Ammon's horn (tissue), 1 donor: ENCODE measurements at places on chromosomes 2 and 18.

- peak; percentile 47 for DNase-seq
Observed at GRCh38 chr2:190763901-190764514, 115.1 kb downstream of the NAB1 start.

DNA sequence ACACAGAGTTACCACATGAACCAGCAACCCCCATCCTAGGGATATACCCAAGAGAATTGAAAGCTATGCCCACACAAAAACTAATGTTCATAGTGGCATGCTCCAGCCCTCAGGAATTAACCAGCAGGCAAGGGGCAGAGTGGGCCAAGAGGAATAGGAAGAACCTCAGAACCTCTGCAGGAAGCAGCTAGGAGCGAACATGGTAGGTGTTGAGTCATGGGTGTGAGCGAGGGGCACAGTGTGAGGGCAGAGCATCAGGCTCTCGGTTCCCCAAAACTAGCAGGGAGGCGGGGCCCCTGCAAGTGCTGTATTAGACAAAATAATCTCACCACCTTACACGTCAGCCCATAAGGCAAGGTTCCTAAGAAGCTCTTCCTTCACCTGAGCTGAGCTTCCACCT is 5.6 kb upstream of the RUFY4 start:
- no peak for DNase-seq

DNA sequence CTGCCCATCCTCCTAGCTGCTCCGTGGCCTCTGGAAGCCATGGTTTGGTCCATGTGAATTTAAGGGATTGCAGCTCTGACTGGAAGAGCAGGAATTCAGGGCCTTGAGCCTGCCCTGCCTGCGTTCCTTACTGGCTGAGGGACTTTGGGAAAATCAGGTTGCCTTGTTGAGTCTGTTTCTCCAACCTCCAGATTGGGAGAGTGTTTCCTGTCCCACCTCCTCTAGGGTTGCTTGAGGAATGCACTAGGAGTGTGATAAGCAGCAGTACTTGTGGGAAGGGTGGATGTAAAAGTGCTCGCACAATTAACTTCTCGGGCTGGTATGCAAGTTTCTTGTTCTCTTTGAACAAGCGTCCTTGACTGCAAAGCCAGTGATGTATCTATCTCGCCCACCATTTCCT is 84.4 kb upstream of the YWHAQ start:
- no peak for DNase-seq

DNA sequence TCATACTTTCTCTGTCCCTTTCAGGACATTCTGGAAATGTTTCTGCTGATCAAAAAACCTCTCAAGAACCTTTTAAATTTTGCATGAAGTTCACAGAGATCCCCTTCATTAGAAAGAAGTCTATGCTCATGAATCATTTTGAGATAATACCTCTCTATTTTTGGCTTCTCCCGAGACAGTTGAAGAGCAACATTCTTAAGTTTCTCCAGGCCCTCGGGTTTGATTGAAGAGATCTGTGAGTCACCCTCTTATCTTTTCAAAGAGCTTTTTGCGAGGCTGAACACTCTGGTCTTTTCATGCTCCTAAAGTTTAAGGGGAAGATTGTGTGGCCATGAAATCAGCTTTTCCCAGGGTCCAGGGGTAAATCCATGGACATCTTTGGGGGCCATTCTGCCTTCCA is 354.2 kb downstream of the FBXO15 start:
- DNase-seq = no peak

DNA sequence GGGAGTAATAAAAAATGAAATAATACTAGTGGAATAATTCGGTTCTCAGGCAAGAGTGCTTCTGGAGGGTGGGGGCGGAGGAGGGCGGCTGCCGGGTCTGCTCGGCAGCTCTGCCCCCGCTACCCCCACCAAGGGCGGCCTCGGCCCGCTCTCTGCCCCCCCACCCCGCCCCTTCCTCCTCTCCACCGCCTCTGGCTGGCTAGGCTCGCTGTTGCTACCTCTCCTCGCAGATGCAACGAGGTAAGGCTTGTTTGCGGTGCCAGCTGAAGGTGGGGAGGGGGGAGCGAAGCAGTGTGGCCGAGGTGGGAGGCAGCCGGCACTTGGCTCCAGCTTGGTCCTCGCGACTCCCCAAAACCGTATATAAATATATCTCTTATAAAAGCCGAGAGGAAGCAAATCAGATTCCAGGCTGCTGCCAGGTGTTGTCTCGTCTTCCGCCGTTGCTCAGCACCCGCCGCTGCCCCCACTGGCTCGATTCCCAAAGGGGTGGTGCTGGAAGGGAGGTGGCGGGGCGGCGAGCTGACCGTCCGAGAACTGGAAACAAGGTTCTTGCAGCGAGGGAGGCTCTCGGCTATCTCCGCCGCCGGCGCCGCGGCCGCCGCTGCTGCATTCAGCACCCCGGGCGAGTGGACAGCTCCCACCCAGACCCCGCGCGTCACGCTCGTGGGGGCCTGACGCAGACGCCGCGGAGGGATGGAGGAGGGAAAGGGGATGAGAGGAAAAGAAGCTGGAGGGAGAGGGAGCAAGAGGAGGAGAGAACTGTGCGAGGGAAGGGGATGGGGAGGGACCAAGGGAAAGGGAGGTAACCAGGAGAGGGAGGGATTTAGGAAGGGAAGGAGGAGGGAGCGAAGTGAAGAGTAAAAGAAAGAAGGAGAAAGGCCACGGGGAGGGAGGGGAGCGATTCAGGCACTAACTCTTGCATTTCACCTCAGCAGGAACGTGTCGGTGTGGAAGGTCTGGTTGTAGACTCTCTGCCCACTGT is at the start of gene MARCHF4:
MARCHF4 (minus strand) TSS at position 763 of the 982 bp plus-strand sequence. CDS start 2,223 bp downstream, outside the sequence.
- DNase-seq = peak; percentile 60

- DNase-seq = no peak
Observed at GRCh38 chr2:28108143-28108542, 217.6 kb downstream of the BABAM2 start.

DNA sequence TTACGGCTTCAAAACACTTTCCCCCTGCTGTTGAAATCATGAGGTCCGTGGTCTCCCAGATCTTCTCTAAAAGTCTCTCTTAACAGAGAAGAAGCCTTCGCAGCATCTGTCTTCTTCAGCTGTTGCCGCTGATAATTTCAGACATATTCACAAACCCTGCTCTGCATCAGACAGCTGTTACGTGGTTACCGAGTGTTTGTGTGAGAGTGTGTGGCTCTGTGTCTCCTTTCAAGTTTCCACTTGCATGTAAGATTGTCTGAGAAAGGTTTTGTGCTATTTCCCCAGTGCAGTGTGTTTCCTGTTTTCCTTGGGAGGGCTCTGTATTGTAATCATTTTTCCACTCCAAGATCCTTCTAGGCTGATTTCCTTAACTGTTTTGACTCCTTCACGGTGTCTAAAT is 32.8 kb downstream of the MAIP1 start:
- DNase-seq = no peak

- DNase-seq = peak; percentile 84
Observed at GRCh38 chr18:51391731-51392130, 194.2 kb upstream of the MEX3C start.

DNA sequence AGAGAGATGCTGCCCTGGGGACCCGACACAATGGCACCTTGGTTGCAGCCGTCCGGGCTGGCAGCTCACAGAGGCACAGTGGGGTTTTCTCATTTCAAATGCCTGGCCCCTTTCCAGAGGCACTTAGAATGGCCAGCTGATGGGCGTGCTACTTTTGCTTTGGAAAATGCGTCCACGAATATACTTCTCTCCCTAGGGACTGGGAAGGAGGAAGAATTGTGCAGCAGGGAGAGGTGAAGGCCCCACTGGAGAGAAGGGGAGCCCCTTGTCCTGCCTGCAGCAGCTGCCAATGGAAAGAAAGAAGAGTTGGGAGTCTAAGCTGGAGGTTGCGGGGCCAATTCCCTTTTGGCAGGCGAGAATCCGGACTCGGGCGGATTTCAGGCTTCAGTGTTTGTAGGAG is 1.1 kb upstream of the MAL start:
- DNase-seq = peak; percentile 78

- DNase-seq = no peak
Observed at GRCh38 chr2:165700531-165700930, 93.5 kb downstream of the GALNT3 start.

- no peak for DNase-seq
Observed at GRCh38 chr2:158973116-158973956, 4.9 kb downstream of the TANC1 start.

GRCh38 chr2:62568983-62569837 is 63.2 kb upstream of the TMEM17 start:
- DNase-seq = no peak

- no peak for DNase-seq
Observed at GRCh38 chr18:57998461-57998860, 45.6 kb upstream of the NEDD4L start.

DNA sequence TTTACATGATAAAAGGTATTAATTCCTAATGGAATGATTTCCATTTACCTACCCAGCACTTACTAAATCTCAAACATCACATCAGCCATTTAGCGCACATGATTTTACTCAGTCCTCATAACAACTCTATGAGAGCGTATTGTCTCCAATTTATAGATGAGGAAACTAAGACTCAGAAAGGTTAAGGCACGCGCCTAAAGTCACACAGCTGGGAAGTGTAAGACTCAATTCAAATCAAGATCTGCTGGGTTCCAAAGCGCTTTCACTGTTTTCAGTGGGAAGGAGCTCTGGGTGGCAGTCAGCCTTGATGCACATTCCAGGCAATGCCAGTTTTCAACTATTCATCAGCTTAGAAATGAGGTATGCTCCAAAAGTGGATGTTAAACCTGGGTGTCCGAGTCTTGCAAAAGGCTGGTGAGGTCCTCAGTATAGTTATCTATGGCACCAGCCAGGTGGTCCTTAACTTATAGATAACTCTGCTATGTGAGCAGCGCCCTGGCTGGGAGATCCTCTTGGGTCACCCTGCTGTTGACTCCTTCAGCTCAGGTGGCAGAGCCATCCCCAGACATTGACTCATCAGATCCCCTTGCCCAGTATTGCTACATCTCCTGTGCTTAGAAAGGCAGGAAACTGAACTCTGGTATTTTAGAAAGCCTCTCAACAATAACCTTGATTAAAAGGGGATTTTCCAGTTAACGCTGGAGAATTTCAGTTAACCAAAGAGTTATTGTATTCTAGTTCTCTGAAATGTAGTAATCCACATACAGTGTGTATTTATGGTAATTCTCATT is 47.1 kb downstream of the SLC4A1AP start:
- DNase-seq = no peak

DNA sequence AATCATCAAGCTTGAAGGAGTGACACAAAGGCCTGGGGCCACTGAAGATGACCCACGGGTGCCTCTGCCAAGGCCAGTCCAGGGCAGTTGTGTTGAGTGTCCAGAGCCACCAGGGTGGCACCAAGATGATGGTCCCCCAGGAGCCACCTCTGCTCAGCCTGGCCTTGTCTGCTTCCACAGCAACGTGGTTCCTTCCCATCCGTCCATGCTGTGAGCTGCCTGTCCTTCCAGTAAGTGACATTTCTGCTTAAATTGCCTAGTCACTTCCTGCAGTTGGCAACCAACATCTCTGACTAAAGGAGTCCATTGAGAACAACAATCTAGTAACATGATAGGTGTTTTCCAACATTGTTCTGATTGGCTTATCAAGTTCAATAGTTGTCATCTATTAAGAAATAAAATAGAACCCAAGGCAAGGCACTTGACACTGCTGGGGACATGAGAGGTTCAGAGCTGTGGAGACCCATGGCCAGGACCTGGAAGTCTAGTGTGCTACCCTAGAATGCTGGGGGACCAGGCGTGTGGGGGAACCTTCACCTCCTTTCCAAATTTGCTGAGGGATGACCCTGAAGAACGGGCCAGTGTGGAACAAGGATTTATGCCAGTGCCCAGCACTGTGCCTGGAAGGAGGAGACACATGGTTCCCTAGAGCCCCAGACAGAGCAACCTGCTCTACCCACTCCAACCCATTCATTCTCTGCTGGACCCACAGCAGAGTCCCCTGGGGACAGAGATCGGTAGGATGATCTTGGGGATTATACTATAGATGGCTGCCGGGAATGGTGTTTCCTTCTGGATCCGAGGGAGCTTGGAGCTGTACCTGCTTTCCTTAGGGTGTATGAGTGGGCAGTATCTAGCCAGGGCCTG is 98.9 kb upstream of the EPC2 start:
- DNase-seq = no peak

DNA sequence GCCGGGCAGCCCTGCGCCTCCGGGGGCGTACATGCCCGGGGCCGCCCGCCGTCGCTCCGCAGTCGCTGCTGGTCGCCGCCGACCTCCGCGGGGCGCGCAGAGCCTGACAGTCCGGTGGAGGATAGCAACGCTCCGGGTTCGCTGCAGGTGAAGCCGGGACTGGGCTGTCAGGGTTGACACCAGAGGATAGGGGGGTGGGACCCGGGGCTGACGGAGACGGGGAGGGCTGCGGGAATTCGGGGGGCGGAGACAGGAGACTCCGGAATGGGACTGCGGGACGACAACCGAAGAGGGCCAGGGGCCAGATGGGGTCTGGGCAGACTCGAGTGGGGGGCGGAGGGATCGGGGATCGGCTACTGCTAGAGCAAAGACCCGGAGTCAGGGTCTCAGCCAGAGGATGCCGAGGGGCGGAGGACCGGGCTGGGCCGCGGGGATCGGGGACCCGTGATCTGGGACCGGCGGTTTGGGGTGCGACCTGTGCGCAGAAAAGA is 403 bp downstream of the TMEM127 start:
- DNase-seq = peak; percentile 50

DNA sequence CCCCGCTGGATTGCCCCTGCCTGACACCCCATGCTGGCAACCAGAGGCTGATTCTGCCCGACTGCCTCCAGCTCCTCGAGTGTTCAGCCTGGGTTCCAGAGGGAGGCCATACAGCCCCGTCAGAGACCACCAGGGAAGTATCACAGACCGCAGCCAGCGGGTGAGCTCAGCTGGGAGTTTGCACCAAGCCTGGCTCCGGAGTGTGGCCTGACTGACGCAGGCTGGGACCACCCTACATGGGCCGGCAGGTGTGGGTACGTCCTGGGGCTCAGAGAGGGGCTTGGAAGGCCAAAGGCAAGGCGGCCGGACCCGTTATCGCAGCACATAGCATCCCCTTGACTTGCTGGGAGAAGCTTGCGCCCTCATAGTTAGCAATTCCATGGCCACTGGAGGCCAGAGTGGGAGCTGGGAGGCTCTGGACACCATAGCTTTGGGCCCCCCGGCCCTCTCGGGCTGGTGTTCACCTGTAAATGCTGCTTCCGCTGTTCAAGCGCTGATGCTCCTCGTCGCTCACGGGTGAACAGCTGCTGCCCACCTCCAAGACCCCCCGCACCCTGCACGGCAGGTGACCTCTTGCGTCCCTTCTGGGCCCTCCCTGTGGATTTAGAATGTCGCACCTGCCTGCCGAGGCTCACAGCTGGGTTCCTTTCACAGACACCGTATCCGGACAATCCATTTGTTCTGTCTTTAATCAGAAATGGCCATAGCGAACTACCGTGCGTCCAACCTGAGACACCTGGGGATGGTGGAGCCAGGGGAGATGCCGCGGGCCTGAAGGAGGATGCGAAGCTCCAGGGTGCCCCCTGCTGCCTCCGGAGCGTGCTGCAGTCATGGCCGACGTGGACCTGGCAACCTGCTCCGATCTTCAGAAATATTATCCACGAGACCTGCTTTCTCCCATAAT is 31.2 kb upstream of the SLC66A3 start:
- peak; percentile 67 for DNase-seq

GRCh38 chr2:158685646-158686045 is 109.5 kb upstream of the DAPL1 start:
- DNase-seq = no peak

- DNase-seq = no peak
Observed at GRCh38 chr2:99899058-99899855, 243.1 kb downstream of the AFF3 start.
